ENCODE measurements at places on chromosomes 4 and X.
A peak's percentile ranks its signal among the peaks of the same experiment; 100 is the strongest.

- no peak for DNase-seq
Observed at GRCh38 chrX:20352504-20352903, 85.8 kb upstream of the RPS6KA3 start.

DNA sequence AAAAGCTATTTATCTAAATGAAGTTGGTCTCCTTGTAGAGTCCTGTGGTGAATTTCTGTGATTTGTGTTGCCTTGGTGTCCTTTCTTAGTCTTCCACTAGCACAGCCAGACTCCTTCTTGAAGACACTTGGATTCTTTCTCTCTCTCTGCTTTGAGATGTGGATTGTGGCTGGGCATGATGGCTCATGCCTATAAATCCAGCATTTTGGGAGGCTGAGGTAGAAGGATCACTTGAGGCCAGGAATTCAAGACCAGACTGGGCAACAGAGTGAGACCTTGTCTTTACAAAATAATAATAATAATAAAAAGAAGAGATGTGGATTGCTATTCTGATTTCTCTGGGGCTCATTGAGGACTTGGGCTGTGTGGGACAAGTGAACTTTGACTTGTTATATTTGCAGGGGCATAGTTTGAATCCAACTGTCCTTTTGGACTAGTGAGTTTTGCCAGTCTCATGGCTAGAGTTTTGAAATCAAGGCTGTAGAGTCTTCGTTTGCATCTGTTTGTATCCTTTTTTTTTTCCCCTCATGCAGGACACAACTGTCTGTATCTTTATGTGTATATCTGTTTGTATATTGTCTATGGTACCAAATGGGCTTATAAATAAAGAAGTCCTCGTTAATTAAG lies 11.1 kb upstream of the SMIM14 start:
- no peak for DNase-seq

- no peak for DNase-seq
Observed at GRCh38 chr4:33746979-33747378, 2497.3 kb downstream of the ARAP2 start.

- DNase-seq, result no peak
Observed at GRCh38 chr4:129062580-129062979, 30.8 kb downstream of the SCLT1 start.

GRCh38 chrX:7190157-7190556 lies 42.2 kb upstream of the PUDP start:
- DNase-seq, result no peak

- DNase-seq, result no peak
Observed at GRCh38 chr4:6802025-6802424, 19.5 kb downstream of the KIAA0232 start.

- peak; percentile 46 for DNase-seq
Observed at GRCh38 chr4:151408630-151409469, at the start of gene FHIP1A. Gene FHIP1A, plus strand, starts transcription at chr4:151409176. Its CDS starts 157,084 bp downstream, at chr4:151566260.

DNA sequence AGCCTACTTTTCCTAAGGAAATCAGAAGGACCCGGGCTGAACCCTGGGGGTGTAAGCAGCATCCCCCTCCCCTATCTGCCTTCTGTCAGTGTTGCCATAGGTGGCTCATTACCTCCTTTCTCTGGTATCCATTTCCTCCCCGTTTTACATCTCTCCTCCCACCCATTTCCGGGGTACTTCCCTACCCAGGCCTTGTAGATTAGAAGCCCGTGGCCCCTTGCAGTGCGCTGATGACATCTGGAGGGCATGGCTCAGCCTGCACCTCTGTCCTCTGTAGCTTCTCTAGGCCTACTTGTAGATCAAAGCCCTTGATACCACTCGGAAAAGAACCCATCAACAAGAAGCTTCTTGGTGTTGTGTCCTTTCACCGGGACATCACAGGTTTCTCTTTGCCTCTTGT lies 71.8 kb downstream of the NBDY start:
- DNase-seq, result peak; percentile 46

- no peak for DNase-seq
Observed at GRCh38 chrX:103446665-103447302, 70.4 kb downstream of the BEX3 start.

- DNase-seq, result no peak
Observed at GRCh38 chr4:83197555-83198235, 83.2 kb upstream of the PLAC8 start.

- no peak for DNase-seq
Observed at GRCh38 chr4:186134257-186134656, 29.8 kb downstream of the FAM149A start.

GRCh38 chr4:8538703-8539567 lies 41.3 kb upstream of the GPR78 start:
- no peak for DNase-seq

- no peak for DNase-seq
Observed at GRCh38 chrX:96707804-96708203, 23.2 kb downstream of the DIAPH2 start.

DNA sequence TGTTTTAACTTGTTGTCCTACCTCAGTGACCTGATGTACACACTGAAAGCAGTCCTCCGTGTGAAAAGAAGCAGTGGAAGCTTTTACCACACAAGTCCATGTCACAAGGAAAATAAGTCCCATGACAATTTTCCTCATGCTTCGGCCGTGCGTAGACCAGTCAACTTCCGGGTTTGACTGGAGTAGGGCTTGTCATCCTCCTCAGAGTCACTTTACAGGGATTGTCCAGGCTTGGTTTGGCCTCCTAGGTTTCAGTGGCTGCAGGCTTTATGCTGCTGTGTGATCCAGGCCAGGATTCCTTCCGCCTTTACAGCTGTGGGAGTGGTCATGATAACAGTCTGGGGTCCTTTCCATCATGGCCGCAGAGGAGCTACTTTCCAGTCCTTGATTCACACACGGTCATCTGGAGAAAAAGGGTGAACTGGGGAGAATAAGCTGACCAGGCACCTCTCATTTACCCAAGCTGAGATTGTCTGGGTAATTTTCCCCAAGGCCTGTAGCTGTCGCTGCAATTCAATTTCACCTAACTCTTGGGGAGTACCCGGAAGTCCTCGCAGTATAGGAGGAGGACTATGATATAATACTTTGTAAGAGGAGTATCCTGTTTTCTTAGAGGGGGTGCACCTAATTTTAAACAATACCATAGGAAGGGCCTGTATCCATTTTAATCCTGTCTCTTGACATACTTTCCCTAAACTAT lies 206.1 kb upstream of the KLF8 start:
- DNase-seq, result no peak

- no peak for DNase-seq
Observed at GRCh38 chr4:25908491-25908901, 5.5 kb upstream of the SMIM20 start.

DNA sequence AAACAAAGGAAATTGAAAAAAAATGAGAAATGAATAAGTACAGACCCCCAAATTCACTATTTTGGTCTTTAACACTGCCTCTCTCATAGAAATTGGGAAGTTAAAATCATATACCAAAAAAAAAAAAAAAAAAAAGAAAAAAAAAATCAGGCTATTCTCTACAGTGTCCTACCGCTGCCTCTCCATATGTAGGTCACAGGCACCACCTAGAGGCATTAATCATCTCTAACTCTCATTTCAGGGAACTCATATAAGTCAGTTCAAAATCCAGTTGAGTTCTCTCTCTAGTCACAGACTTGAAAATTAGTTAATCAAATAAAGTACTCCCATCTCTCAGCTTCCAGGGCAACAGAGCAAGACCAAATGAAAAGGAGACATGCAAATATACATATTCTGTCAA lies 47.9 kb downstream of the COX18 start:
- no peak for DNase-seq

DNA sequence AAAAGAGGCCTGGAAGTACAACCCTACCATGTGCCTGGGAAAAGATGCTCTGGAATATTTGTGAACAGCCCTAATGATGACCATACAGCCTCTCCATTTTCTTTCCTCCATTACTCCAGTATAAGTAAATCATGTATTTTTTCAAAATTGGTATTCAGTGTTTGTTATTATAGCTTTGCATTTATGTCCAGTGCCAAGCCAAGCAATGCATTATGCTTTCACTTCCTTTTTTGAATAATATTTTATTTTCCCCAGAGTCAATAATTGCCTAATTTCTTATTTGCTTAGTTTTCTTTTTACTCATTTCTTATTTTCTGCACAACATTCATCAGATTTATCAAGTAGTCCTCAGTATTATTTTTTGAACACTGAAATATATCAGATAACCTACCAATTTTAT lies 49.3 kb upstream of the EOLA2 start:
- DNase-seq, result no peak

GRCh38 chrX:42290608-42291007 lies 367.3 kb upstream of the CASK start:
- no peak for DNase-seq

GRCh38 chrX:47245156-47245555 lies 12.3 kb downstream of the USP11 start:
- no peak for DNase-seq

DNA sequence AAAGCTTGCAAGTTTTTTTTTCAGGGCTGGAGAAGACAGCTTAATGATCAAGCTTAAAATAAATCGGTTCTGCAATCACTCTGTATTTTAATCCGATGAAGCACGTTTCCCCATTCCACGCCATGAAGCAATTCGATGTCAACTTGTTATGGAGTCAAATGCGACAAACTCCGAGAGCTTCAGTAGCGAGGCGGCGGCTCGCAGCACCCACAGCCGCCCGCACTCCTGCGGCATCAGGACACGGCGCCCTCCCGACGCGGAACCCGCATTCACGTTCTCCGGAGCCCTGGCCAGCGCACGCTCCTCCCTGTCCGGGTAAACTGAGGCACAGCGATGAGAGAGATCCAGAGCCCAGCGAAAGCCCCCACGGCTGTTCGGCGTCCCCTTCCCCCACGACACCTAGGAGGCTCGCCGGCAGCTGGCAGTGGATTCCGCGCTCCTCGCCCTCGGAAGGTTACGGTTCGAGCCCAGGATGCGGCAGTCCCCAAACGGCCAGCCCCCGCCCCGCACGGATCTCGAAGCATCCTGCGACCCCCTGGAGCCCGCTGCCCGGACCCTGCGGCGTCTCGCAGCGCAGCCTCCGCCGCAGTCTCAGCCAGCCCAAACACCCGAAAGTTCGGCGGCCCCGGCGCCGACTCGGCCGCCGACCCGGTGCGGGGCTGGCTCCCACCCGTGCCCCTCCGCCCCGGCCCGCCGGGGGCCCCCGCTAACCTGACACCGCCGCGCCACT lies 507 bp downstream of the MFAP3L start:
- peak; percentile 4 for DNase-seq

- no peak for DNase-seq
Observed at GRCh38 chrX:41014776-41015360, 70.4 kb upstream of the USP9X start.

GRCh38 chr4:55636656-55636999 lies 530 bp upstream of the NMU start:
- DNase-seq, result no peak

DNA sequence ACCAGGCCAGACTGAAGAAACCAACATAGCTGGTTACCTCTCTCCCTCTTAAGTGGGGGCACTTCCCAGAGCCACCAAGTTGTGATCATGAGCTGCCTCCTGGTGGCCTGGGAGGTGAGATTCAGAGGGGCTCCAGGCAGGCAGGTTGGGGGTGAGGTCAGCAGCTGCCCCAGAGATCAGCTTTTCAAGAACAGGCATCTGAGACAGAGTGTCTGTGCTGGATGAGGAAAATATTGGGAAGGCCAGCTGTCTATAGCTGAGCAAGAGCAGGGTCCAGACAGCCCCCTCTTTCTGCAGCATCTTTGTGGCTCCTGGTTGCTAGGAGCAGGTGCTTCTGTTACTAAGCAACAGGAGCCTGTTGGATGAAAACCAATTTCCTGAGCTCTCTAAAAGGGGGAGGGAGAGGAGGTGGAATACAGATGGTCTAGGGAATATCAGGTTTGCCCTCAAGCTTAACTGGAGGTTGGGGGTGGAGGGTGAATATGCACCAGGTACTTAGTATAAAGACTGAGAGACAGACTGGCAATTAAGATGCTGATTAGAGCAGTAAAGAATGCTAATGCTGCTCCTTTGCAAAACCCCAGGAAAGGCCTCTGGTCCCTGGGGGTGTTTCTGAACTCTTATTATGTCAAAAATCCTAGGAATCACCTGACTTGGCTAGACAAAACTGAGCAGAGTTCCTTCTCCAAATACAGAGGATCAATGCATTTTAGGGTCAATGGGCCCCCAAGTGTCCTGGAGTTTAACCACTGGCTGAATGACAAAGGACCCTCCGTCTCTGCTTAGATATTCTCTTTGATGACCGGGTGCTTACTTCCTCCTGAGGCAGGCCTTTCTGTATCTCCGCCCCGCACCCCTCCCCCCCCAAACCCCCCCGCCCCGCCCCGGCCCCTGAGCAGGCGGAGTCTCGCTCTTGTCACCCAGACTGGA lies 21.4 kb downstream of the ZCCHC13 start:
- no peak for DNase-seq

DNA sequence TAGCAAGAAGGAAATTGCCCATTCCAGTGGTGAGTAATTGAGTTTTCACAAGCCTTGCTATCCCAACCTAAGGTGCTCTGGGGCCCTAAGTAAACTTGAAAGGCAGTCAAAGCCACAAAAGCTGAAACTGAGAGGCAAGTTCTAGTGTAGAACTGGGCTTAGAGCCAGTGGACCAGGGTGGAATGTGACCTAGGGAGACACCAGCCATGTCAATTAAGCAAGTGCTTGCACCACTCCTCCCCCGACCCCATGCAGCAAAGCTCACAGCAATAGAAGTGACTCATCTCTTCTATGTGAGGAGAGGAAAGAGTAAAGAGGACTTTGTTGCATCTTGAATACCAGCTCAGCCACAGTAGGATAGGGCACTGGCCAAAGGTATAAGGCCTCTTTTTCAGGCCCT lies 486.1 kb upstream of the POU3F4 start:
- DNase-seq, result no peak

DNA sequence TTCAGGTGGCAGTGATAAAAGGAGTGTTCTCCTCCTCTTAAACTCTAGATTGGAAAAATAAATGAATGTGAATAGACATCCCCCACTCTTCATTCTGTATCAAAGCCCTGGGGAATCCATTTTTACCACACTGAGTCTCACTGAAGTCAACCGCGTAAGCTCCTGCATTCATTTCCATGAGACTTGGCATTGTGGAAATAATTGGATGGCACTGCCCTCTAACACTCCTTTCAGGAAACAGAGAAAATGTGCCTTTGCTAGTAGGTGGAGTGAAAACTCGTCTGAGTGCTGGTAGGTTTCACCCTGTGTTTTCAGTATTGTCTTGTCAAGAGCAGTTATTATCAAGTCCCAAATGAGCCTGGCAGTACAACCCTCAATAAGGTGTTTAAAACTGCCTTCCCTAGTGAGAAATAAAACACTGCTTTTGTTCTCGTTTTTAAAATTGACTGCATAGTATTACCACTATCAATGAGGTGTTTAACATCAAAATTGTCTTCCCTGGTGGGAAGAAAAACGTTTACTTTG lies 9.7 kb upstream of the CDKN2AIP start:
- no peak for DNase-seq

DNA sequence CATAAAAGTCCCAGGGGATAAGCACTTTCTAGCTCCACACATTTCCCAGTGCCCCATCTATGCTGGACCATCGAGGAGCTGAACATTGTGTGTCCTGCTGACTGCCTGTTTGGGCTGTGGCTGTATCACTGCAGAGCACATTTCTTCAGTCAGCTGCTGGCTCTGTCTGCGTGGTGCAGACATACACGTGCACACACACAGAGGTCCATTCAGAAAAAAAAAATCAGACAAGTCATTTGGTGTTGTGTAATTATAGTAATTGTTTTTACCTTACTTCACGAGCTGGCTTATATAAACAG lies 1.1 kb upstream of the PDLIM3 start:
- DNase-seq, result no peak

GRCh38 chr4:125736057-125736456 lies 421.3 kb downstream of the FAT4 start:
- no peak for DNase-seq
